ENCODE measurements at places on chromosomes 16 and 17.

DNA sequence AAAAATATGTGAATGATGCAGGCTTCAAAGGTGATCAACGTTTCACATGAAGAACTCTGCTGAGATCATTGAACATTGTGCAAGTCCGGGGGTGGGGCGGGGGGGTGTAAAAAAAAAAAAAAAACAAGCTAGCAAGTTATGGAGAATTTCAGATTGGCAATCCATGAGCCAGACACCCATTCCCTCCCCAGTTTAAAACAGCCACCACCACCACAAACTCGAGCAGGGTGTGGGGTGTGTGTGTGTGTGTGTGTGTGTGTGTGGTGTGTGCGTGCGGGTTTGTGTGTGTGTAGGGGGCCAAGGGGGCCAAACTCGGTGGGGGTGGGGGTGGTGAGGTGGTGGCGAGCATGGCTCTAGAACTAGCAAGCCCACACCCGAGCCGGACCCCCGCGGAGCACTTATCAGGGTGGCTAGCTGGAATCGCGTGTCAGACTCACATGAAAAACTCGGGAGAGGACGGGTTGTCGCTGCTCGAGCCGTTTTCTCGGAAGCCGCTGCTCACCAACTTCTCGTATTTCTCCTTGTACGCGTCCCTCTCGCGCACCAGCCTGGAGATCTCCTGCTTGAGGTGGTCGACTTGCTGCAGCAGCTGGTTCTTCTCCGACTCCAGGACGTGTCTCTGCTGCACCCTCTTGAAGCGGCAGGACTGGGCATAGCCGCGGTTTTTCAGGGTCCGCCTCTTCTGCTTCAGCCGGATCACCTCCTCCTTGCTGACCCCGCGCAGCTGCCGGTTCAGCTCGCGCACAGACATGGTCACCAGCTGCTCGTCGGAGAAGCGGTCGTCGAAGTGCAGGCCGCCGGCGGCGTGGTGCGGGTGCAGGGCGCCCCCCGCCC lies 2.0 kb downstream of the MAF start:
- no peak for DNase-seq

DNA sequence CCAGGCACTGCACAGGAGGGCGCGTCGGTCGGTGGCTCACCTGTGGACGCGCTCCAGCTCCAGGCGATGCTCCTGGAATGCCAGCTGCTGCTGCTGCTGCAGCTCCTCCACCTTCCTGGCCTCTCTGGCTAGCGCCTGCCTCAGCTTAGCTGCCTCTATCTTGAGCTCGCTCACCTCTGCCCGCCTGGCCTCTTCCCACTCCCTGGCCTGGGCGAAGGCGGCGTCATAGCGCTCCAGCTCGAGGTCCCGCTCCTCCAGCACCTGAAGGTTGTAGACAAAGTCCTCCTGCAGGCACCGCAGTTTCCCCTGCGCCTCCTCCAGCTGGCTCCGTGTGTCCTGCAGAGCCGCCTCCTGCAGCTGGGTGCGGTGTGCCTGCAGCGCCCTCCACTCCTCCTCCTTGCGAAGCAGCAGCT lies 11.1 kb downstream of the CCDC57 start:
- DNase-seq = no peak

GRCh38 chr17:58092101-58092796 lies 9.0 kb downstream of the DYNLL2 start:
- no peak for DNase-seq

DNA sequence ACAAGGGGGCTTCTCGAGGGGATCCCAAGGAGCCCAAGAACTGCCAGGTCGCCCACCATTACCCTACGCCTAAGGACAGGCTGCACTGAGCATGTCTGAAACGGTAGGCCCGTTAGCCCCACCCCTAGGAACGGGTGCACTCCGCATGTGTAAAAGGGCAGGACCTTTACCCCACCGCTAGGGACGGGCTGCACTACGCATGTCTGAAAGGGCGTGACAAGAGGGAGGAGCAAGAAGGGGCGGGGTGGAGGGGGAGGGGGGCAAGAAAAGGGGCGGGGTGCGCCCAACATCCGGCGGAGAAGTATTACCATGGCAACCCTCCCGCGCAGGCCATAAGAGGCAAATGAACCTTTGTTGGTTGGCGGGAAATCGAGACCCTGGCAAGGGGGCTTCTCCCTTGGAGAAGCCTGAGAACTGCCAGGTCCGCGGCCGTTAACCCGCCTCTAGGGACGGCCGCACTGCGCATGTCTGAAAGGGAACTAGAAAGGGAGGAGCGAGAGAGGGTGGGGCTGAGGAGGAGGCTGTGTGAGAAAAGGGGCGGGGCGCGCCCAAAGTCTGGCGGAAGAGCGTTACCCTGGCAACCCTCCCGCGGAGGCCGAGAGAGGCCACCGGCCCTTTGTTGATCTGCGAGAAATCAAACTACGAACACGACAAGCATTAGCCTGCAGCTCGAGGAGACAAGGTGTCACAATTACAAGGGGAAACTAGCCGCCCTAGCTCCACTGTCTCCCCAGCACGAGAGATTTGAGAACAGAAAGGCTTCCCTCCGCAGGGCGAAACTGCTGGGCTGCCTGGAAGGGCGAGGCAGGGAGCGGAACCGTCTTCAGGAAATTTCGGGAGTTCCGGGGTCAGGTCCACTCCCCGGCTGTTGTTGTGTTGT lies 2046.8 kb downstream of the TP53TG3F start:
- DNase-seq = no peak

GRCh38 chr16:65260746-65261145 lies 138.9 kb upstream of the CDH11 start:
- no peak for DNase-seq

- no peak for DNase-seq
These were observed 14.6 kb downstream of the COL1A1 start for GRCh38 chr17:50186661-50187393.

DNA sequence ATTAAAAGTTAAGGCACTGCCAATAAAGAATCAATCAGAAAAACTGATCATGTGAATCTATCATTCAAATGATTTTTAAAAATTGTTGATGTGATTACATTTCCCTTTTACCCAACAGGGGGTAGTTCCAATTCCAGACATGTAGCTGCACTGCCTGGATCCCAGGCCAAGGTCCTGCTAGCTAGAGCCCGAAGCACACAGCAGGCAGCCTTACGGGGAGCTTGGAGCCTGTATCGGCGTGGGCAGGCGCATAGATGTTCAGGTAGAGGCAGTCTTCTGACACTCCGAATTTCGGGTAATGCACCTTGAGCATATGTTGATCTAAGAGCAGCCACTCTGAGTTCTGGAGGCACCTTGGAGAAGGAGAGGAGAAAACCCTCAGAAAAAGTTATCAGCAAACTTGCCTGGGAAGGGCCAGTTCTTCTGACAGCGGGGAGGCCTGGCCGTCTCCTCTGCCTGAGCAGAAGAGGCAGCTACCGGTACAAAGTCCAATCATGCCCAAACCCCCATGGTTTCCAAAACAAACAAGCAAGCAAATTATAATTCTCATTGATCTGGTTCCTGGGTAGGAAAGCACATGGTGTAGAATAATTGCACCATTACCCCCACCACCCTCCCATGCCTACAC lies 3.6 kb downstream of the CES5A start:
- DNase-seq = no peak

Data from vagina (tissue), 2 donors.